ENCODE measurements at places on chromosomes 12 and 14. TPM values are rescaled to one million over a fixed set of nuclear protein-coding genes. Genes with fewer than 3 reads are reported as not detected.

Gene GPR65
- 0.04 TPM for total RNA-seq

Gene DPY19L2
- total RNA-seq, result 11.6 TPM

Gene USP44
- 0.80 TPM for total RNA-seq

Gene KRT8
- 1,376 TPM for total RNA-seq

Gene SPIC
- total RNA-seq, result not detected

Gene CLEC4D
- total RNA-seq, result not detected

Gene TMEM120B
- total RNA-seq, result 9.5 TPM

Gene BDKRB2
- total RNA-seq, result 4.7 TPM

Gene SLC5A8
- total RNA-seq, result not detected

Gene CCDC198
- total RNA-seq, result 34.5 TPM

DNA sequence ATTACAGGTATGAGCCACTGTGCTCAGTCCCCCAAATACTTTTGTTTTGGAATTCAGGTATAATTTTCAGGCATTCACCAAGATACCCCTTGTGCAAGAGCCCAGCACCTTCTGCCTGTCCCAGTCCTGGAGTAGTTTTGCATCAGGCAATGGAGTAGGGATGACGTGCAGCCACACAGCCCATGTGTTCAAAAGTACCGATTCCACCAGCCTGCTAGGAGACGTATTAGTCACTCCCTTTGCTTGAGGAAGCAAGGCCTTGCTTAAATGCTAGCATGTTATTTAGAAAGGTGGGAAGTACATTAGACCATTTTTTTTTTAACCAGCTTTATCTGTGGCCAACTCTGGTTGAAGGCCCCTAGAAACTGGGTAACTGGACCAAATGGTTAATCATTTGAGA is 15.0 kb upstream of the GALNT16 start:
- no peak for DNase-seq

DNA sequence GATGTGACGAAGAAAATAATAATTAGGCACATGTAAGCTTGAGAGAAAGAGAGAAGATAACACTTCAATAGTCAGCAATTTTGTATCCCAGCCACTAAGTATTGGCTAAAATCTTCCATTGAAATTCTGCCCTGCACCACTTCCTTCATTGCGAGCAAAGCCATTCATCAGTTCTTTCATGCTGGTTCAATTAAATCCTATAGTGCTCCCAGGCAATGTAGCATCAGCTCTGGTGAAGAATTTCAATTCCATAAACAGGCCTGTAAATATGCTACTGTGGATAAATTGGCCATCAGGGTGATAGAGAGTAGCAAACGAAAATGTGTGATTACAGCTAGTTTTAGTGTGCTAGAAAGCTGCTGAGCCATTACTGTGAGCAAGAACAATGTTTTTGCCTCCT is 24.7 kb downstream of the RPL10L start:
- DNase-seq, result no peak

GRCh38 chr12:122471324-122472226 is 29.2 kb downstream of the ZCCHC8 start:
- peak; percentile 69 for DNase-seq

- DNase-seq, result no peak
Measured at GRCh38 chr14:24382064-24382371, 14.0 kb downstream of the NFATC4 start.

DNA sequence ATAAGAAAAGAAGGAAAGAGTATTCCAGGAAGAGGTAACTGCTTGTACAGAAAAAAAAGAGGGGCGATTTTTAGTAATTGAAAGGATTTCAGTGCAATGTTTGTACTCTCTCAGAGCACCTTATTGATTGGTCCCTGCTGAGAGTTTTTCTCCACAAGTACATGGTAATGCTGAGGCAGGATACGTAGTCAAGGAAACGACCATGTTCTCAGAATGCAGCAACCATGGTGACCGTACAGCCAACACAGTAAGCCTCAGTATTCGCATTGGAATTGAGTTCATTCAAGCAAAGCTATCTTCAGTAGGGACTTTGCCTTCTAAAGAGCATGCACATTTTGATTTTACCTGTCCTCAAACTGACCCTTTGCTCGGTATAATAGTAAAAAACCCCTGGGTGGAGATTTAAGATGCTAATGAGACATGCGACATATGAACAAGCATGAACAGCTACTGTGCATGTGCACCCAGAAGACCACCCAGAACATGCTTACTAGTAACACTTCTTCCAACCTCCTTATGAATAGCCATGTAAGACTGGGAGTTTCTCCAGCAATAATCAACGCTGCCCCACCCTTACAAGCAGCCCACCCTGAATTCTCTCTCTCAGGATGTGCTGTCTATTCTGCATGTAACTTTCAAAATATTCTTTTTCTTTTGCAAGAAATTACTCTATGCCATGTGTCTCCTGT is 6.2 kb upstream of the SLC41A2 start:
- no peak for DNase-seq

- no peak for DNase-seq
Measured at GRCh38 chr14:65193916-65194590, 91.7 kb upstream of the MAX start.

DNA sequence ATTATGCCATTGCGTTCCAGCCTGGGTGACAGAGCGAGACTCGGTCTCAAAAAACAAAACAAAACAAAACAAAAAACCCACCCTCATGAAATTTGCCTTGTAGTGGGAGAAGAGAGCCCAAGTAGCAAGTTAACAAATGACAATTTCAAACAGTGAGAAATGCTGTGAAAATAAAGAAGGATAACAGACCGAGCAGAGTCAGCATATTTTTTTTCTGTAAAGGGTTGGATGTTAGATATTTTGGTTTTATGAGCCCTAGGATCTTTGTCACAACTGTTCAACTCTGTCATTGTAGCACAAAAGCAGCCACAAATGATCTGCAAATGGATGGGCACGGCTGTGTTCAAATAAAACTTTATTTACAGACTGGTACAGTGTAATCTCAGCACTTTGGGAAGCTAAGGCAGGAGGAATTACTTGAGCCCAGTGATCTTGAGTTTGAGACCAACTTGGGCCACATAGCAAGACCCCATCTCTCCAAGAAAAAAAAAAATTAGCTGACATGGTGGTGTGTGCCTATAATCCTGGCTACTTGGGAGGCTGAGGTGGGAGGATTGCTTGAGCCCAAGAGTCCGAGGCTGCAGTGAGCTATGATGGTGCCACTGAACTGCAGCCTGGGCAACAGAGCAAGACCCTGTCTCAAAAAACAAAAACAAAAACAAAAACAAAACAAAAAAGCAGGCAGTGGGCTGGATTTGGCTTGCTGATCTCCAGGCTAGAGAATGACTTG is 117.1 kb downstream of the PTPN11 start:
- no peak for DNase-seq

DNA sequence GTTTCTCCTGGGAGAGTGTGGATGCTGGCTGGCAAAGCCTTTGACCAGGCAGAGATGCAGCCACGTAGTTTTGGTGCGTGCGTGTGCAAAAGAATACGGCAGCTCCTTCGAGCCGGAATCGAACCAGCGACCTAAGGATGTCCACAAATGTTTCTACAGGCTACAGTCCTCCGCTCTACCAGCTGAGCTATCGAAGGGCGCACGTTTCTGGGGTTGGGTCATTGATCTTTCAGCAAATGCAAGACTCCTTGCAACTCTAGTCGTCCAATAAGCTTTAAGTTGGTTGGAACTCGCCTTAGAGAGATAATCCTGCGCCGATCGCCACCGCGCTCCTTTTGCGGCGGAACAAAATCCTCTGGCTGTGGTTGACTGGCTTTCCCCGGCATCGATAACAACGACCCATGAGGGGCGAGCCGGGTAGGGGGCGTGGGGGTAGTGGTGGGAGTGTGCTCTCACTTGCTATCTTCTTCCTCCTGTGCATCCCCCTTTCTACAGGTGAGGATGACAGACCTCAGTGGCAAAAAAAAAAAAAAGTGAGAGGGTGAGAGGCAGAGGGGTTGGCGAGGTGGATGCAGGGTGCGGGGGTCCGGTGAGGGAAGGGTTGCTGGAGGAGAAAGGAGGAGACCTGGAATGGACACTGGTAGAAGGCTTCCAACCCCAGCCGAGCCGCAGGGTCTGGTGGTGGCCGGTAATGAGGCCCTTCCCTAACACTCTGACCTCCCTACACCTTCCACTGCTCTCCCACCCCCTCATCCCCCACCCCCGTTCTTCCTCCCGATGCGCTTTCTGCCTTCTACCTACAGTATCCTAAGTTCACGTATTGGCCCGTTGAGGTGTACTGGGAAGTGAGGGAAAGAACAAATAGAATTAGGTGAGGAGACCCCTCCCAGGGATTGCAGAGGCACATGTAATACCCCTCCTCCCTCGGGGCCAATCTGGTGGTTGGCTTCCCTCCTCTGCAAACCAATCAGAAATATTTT is 11.8 kb upstream of the OR6S1 start:
- peak; percentile 59 for DNase-seq

- no peak for DNase-seq
Measured at GRCh38 chr12:1590221-1590979, 4.0 kb downstream of the FBXL14 start.

DNA sequence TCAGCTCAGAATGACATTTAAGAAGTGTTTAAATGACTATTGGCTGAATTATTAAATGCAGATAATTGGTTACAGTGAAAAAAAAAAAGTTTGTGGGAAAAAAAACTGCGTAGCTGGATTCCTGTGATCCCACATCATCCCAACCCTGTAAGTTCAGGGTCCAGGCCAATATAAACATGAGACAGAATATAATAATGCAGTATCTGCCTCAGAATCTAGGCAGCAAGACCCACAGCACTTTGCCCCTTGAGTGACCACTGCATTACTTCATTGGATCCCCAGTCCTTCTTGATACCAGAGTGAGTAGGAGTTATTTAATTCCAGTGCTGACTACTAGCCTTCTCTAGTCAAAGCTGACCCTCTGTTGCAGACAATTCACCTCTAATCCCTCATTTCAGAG is 272.6 kb downstream of the CCER1 start:
- DNase-seq, result no peak

DNA sequence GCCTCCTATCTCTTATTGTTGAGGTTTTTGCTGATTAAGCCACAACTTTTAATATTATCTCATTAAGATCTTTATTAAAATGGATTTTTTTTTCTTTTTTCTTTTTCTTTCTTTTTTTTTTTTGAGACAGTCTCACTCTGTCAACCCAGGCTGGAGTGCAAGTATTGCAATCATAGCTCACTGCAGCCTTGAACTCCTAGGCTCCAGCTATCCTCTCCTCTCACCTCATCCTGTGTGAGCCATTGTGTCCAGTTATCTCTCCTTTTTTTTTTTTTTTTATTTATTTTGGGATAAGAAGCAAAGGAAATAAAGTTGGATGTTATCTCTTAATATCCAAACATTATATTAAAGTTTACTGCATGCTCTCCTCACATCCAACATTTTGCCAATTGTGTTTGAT is 12.7 kb downstream of the VEZT start:
- DNase-seq, result no peak

Data from hepatocyte (in vitro differentiated cells).